SW480 (cell line): ENCODE measurements at places on chromosomes 7 and 10.

DNA sequence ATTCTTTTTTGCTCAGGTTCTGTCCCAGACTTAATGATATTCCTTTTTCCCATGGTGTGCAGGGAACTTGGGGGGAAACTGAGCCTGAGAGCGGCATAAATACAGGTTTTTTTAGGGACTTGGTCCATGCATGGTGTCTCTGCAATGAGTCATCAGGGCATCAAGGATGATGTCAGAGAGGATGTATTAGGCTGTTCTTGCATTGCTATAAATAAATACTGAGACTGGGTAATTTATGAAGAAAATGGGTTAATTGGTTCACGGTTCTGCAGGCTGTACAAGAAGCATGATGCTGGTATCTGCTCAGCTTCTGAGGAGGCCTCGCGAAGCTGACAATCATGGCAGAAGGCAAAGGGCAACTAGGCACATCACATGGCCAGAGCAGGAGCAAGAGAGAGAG, 185.4 kb downstream of the RAB11FIP2 start:
- no peak for DNase-seq

DNA sequence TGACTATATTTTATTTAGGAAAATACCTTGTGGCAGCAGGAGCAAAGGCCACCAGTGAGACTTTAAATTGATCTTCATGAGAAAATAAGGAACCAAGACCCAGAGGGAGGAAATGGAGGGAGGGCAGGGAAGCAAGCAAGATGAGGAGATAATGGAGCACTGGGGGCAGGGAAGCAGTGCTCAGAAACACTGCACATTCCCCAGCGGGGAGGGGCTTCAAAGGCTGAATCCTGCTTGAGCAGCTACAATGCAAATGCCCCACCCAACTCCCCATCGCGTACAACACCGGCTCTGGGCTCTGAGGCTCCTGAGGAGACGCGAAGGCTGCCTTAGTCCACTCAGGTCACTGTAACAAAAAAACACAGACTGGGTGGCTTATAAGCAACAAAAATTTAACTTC, 503.8 kb downstream of the GRID1 start:
- peak; percentile 16 for DNase-seq

GRCh38 chr10:123621492-123621891, 44.7 kb upstream of the GPR26 start:
- no peak for DNase-seq

DNA sequence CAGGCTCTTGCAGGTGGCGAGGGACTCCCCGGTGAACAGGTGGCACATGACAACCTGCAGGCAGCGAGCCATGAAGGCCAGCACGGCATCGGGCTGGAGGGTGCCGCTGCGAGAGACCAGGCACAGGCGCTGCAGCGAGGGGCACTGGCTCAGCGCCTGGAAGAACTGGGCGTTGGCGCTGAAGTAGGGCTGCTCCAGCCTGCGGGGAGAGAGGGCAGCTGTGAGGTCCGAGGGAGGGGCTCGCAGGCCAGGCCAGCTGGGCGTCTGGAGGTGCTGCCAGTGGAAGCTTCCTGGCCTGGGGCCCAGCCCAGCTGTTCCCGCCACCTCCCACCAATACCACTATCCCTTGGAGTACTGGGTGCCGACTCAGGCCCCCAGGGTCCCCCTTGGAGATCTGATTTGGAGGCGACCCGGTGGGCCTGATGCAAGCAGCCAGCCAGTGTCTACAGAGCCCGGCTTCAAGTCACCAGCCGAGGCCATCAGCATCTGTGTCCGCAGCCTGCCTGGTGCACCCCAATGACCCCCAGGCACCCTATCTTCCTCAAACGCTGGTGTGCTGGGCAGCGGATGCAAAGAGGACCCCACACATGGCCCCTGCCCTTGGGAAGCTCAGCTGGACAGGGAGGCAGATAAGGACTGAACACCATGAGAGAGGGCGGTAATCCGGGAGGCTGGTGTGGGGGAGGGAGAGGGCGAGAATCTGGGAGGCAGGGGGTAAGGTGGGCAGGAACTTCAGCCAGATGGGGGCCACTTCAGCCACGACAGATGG, 67.8 kb upstream of the TNRC18 start:
- no peak for DNase-seq

- no peak for DNase-seq
Observed at GRCh38 chr7:40403703-40404476, 269.1 kb downstream of the SUGCT start.

DNA sequence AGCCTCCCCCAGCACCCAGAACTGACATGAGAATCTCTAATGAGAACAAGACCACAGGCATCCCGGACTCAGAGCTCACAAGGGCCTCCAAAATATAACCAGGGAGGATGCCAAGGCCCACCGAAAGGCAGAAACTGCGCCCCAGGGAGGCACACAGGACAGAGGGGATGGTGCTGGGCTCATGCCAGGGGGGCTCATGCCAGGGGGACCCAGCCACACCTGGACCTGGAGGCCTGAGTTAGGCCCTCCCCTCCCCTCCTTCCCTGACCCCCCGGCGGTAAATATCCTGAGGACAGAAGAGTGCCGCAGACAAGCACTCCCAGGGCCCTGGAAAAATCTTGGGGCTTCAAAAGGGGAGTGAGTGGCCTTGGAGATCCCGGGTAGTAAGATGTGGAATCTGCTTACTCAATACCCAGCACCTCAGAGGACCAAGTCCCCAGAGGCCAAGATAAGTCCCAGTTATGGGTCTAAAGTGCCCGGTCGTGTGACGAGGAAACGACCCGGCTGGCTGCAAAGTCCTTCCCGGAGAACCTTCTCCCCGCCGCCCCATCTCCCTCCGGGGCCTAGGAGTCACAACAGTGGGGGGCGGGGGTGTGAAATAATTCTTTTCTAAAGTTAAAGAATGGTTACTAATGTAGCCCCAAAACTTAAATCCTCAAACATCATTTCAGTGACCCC, 11.9 kb downstream of the PDGFA start:
- DNase-seq, result no peak

- peak; percentile 80 for DNase-seq
Observed at GRCh38 chr10:24731942-24732341, 8.3 kb upstream of the ARHGAP21 start.

DNA sequence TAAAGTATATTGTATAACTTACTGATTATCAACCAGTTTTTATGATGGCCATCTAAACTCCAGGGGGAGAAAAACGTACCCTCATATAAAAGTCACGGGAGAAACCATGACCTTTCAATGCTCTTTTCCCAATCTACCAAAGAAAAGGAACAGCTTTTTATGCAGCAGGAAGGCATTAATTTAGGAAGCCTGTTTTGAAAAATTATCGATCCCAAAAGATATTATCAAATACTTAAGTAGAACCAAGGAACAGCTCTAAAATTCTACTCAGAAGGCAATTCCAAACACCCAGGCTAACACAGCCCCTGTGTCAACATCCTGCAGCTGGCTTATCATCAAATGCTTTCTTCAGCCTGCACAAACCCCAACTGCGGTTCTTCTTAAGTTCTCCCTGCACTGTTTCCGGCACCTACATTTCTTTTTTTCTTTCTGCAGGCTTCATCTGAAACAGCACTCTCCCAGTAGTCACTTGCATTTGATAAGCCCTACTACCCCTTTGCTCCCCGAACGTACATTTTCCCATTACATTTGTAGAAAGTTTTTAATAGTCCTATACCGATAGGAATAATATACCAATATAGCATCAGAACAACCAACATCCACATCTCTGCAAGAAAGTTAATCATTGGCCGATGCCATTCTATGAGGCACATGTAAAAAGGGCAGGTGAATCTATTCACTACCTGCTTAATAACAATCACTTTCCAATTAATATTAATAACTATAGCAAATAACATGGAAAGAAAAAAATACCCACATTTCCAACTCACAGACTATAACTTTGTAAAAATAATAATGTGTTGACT, 47.9 kb downstream of the PIP4K2A start:
- no peak for DNase-seq

- no peak for DNase-seq
Observed at GRCh38 chr7:158706710-158707590, 2.3 kb upstream of the NCAPG2 start.

DNA sequence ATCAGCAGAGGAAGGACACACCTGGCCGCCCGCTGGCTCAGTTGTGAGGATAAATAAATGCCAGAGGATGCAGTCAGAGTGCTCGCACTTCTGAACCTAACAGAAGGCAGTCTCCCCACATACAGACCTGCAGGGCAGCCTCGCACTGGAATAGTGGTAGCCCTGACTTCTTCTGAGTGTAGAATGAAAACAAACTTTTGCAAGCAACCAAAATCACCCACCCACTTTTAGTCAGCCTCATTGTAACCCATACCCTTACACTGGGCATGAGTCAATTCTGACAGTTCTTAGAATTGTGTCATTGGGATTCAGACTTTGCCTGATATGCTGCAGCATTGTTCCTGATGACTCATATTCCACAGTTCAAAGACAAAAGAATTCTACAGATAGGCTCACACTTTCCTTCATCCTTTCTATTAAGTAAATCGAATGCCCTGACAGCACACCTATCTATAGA, 167.0 kb upstream of the CDK1 start:
- peak; percentile 53 for DNase-seq

DNA sequence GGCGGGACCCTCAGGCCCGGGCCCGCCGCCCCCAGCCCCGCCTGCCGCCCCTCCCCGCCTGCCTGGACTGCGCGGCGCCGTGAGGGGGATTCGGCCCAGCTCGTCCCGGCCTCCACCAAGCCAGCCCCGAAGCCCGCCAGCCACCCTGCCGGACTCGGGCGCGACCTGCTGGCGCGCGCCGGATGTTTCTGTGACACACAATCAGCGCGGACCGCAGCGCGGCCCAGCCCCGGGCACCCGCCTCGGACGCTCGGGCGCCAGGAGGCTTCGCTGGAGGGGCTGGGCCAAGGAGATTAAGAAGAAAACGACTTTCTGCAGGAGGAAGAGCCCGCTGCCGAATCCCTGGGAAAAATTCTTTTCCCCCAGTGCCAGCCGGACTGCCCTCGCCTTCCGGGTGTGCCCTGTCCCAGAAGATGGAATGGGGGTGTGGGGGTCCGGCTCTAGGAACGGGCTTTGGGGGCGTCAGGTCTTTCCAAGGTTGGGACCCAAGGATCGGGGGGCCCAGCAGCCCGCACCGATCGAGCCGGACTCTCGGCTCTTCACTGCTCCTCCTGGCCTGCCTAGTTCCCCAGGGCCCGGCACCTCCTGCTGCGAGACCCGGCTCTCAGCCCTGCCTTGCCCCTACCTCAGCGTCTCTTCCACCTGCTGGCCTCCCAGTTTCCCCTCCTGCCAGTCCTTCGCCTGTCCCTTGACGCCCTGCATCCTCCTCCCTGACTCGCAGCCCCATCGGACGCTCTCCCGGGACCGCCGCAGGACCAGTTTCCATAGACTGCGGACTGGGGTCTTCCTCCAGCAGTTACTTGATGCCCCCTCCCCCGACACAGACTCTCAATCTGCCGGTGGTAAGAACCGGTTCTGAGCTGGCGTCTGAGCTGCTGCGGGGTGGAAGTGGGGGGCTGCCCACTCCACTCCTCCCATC, 82.7 kb downstream of the PAX2 start:
- peak; percentile 48 for DNase-seq

GRCh38 chr7:55474944-55475854, 97.1 kb downstream of the VOPP1 start:
- no peak for DNase-seq

DNA sequence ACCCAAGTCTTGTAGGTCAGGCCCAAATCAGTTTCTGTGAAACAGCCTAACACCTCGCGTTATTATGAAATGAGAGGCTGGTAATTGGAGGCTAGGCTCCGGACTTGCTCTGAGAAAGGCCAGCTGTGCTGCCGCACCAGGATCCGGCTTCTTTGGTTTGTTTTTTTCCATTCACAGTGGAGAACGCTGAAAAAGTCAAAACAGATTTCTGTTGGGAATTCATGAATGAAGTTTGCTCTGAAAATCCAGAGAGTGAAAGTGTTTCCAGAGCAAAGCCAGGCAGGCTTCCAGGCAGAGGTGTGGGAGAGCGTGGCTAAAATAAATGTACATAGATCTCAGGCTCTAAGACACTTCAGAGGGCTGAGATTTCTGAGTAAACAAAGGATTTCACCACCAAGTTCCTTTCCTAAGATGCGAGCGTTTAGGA, 240.1 kb downstream of the TRIL start:
- no peak for DNase-seq

DNA sequence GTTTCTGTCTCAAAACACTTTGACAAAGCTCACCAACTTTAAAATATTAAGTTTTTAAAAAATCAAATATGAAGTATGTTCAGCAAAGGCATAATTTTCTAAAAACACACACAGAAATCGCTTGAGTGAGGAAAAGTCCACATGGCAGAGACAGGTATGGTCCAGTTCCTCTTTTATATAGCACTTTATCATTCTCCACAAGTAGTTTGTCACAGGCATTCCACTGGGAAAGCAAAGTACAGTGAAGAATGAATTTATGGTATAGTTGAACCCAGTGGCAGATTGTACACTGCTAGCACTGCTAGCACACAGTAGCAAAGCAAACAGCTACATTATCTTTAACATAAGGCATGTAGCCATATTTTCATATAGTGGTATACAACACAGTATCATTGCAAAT, 102.3 kb downstream of the HECTD2 start:
- DNase-seq, result no peak

GRCh38 chr10:97676770-97677581, 10.1 kb downstream of the AVPI1 start:
- peak; percentile 80 for DNase-seq

GRCh38 chr7:110557-111232, 81.7 kb upstream of the FAM20C start:
- DNase-seq, result no peak

GRCh38 chr10:103820101-103821062, 35.0 kb downstream of the SH3PXD2A start:
- no peak for DNase-seq

DNA sequence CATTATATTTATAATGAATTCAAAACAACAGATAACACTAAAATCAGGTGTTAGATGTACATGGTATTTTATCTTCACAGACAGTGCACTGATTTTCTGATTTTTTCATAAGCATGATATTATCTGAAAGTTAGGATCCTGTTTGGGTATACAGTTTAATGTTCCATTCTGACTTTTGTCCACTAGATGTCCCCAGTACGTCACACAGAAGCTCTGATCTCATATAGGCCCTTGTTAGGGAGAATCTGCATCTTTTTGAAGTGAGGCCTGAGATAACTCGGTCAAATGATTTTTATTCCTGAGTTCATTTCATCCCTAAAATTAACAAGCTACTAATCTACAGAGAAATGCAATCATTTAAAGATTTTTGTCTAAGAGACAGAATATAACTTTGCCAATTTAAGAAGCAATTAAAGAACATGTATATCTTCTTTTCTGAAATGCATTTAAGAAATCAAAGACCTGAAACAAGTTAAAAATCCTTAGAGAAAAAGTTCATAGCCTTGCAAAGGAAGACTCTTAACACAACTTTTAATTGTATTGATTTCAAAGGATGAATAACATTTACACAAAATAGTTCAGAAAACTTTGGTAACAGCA, 72.0 kb upstream of the TES start:
- peak; percentile 66 for DNase-seq

DNA sequence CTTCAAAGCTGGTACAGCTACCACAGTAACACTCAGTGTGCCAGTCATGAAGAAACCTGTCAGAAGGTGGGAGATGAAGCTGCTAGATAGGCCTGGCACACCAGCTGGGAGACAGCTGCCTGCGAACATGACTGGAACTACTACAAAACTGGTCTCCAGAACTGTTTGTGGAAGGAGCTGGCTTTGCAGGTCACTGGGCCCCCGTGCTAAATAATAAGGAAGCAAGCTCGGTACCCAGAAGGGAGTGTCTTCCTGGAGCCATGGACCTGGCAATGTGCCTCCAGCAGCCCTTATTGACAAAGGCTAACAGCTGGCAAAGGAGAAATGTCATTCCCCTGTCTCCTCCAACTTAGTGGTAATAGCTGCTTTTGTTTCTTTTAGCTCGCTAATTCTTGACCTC, 1217.6 kb upstream of the LRRN3 start:
- DNase-seq, result no peak
